ENCODE measurements at places on chromosomes 12 and 14.

DNA sequence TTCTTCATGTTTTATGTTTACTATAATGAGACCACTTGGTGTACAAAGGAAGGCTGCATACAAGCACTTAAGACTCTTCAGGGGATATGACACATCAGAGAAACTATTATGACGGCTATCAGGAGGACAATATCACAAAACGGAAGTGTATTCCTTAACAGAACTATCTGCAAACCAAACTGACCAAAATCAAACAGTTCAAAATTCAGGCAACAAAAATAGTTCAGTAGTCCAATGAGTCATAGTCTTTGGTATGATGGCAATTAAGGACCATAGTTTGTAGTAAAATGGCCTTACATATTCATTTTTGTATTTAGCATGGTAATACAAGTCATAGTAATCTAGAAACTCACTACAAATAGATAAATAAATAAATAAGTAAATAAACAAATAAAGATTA, 1638.7 kb upstream of the SEL1L start:
- DNase-seq = no peak

- no peak for DNase-seq
These were observed 252.3 kb downstream of the NEDD1 start for GRCh38 chr12:97159377-97159776.

DNA sequence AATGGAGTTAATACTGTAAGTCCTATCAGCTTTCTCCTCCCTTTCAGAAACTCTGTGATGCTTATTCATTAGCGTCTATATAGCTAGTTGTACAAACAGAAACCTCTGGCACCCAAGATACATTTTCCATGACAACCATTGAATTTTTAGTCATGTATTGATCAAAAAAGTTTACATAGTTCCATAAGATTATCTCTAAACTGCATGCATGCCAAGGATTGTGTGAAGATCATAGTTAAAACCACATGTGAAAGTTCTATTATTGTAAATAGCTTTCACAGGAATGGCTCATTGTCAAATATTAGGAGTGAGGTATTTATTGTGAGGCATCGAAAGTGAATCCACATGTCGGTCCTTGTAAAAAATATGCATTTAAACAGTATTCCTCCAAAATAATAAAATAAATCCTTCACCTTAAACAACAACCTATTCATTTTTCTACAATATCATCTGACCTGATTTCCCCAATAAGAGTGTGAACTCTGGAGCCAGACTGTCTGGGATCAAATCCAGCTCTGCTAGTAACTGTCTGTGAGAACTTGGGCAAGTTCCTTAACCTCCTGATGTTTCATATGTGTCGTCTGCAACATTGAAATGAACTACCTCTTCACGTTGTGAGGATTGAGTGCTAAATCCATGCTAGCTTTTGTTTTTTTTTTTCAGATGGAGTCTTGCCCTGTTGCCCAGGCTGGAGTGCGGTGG, 10.6 kb upstream of the CDKL1 start:
- DNase-seq = no peak

GRCh38 chr12:109729801-109730200, 16.2 kb downstream of the FAM222A start:
- no peak for DNase-seq

GRCh38 chr14:58830121-58830520, 192.4 kb downstream of the DACT1 start:
- DNase-seq = peak; percentile 39

DNA sequence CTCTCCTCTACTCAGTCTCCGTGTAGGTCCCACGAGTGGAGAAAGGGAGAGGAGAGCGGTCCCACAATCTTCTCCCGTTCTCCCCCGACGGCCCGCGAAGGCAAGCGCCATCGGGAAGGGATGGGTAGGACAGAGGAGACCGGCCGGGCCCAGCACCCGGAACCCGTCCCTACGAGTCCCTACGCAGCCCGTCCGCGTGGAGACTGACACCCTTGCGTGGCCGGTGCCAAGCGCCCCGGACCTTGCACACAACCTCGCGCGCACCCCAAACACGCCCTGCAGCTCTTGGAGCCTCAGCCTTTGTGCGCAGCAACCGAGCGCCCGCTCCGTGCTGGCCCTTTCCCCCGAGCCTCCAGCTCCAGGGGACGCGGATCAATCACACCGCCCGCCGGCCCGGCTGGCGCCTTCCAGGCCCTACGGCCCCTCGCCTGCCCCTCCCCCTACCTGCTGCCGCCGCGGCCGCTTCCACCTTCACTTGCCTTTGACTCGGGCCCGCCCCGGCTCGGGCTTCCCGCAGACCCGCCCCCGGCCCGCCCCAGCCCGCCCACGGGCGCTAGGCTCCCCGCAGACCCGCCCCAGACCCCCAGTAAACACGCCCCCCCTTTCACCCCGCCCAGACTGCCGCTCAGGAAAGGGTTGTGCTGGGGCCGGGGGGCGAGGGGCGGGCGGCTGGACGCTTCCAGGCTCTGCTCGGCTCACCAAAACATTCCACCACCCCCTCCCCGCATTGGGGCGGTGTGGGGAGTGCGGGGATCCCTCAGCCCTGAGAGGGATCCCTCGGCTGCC, at the start of gene NDRG2:
Gene NDRG2 (minus strand): TSS at position 477 of the 786 bp plus-strand sequence. CDS start 1,746 bp downstream, outside the sequence.
- DNase-seq = peak; percentile 89

GRCh38 chr12:25416516-25416915, 136.6 kb downstream of the LMNTD1 start:
- no peak for DNase-seq

DNA sequence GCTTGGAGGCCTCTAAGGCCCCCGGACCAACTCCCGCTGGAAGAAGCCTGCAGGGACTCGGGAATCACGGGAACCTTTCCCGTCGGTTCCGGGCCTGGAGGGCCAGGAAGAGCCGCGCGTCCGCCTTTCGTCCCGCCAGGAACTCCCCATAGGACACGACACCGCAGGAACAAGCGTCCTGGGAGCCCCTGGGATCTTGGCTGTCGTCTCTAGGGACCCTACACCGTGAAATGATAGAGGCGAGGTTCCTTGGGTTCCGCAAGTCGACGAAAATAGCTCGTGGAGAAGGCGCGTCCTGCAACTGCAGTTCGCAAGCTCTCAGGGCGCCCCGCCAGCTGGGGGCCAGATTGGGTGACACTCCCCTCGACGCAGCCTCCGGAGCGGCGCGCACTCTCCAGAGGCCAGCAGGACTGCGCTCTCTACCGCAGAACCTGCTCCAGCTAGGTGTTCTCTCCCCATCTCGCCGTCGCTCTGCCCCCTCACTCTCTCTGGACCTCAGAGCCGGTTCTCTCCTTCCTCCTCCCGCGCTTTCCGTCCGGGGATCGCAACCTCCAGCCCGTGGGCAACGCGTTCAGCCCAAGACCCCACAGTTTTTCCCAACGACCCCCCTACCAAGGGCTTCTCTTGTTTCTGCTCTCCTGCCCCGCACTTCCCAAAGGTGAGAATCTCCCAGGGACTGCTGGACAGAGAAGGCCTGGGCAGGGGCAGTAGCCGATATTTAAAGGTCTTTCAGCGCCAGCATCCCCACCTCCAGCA, 776 bp downstream of the BMP4 start:
- DNase-seq = no peak

DNA sequence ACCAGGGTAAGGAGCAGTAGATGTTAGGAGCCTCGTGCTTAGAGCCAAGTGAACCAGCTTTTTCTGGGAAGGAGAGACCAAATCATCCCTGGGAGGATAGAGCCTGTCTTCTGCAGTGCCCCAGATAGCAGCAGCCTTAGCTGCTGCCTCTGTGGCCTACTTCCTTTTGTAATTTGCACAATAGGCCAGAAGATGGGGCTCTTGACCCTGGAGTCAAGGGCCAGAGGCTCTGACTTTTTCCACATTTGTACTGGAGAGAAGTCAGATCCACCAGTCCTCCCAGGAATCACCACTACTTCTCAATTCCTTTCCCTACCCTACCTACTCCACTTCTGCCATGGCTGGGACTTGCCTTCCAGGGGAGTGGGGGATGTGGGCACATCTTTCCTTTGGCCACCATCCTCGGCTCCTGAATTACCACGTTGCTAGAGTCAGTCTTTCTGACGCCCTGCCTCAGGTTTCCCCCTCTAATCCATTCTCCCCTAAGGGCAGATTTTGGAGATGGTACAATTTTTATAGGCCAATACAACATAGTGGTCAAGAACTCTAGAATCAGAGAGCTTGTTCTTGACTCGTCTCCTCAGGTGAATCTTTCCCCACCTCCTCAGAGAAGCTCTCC, 3.3 kb upstream of the SLC4A8 start:
- DNase-seq = peak; percentile 58

GRCh38 chr12:102167821-102168604, 29.6 kb downstream of the PMCH start:
- DNase-seq = no peak

GRCh38 chr12:111858778-111859177, 16.8 kb downstream of the MAPKAPK5 start:
- no peak for DNase-seq

DNA sequence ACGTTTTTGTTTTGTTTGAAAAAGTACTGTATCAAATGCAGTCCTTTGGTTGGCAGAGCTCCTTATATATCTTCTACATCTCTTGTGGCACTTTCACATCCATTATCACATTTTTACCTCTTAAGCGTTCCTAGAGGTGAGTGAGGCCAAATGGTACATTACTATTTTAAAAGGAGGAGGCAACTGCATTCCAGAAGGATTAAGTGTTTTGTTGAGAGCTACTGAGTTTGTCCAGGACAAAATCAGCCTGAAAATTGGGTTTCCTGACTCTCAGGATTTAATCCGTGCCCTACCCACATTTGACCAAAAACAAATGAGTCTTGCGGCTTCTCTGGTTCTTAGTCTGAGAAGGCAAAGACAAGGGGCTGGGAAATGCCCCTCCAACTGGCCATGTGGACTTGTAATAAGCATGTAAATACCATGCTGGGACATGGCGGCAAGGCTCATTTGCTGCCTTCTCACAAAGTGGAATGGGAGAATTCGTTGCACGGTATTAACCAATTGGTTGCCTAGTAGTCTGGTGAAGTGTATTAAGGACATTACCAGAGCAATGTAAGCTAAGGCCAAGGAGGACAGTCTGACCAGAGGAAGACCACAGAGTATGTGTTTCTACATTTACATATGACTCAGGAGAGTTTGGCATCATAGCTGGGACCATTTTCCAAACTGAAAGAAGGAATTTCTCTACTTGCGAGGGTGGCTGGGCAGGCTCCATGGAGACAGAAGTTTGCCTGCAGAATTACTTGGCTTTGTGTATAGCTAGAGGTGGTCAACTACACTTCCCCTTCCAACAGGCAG, 175.8 kb upstream of the PLXNC1 start:
- no peak for DNase-seq

GRCh38 chr14:95700221-95700976, 13.5 kb downstream of the TCL1A start:
- DNase-seq = no peak

DNA sequence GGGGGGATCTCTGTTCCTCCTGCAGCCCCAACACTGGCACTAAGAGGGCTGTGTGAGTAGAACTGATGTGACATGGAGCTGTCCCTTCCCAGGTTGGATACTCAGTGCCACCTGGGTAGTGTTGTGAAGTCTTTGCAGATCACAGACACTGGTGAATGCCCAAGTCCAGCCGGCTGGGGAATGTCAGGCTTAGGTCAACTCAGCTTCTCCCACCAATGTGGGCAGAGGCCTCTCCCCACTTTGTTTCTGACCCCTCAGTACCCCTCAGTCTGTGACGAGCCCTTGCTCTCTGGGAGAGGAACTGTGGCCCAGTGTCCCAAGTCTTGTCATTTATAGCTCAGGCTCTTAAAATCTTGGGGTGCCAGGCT, 11.3 kb downstream of the SLC25A29 start:
- DNase-seq = no peak

DNA sequence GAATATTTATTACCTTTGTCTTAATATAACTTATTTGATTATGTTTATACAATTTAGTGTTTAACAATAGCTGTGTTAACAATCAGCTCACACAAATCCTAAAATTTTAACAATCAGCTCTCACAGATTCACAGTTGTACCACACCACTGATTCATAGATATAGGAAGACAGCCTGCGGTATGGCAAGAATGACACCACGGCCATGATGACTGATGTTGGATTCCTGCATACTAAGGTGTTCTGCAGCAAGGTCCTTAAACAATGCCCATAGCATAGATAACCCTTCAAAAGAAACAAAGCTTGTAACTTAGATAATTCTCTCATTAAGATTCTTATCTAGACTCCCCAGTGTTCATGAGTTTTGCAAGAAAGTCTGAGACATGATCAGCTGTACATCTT, 3.9 kb upstream of the PYROXD1 start:
- no peak for DNase-seq

- DNase-seq = no peak
These were observed 711.4 kb downstream of the FSCB start for GRCh38 chr14:43795600-43796228.

GRCh38 chr12:41103614-41104013, 84.5 kb upstream of the PDZRN4 start:
- no peak for DNase-seq

DNA sequence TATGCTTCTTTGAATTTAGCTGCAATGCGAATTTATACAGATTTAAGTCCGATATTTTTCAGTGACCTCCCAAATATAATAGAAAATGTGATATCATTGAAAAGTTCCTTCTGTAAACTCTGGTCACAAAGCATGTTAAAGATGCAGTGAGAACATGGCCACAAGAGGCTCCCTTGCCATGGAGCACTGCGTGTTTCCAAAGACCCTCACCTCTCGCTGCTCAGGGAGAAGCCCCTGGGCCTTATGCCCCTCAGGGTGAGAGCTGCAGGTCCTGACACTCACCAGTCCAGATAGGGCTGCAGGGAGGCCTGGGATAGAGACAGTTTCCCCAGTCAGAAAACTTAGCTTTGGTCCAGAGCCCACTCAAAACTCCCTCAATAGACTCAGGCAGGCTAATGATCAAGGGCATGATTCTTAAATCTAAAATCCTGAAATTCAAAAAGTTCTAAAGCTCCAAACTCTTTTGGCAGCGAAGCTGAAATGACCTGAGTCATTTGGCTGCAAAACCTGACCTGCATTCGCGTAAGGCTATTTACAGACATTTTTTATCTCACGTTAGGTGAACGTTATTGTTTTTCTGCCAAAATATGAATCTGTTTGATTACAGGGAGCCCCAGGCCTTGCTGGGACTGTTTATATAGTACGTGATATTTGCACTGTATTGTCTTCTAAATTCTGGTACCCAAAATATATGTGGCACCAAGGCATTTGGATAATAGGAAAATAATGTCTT, 67.8 kb downstream of the CAPZA3 start:
- no peak for DNase-seq

GRCh38 chr12:89861086-89861485, 152.4 kb upstream of the ATP2B1 start:
- no peak for DNase-seq

GRCh38 chr14:29868000-29868399, 59.6 kb downstream of the PRKD1 start:
- DNase-seq = no peak

GRCh38 chr12:4220536-4221257, 52.9 kb upstream of the CCND2 start:
- no peak for DNase-seq

DNA sequence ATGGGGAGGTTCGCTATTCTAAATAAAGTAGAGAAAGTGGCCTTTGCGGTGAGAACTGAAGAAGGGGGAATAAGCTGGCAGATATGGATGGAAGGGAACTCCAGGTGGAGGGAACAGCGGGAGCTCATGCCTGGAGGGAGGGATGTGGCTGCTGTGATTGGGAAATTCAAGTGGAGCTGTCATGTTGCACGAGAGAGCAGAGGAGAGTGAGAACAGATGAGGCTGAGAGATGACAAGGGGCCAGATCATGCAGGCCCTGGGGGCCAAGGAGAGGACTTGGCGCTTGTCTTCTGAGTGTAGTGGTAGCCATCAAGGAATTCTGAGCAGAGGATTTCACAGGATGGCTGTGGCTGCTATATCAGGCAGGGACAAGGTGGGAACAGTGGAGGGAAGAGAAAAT, 35.0 kb downstream of the TGFB3 start:
- no peak for DNase-seq

All from NCI-H2171 (cell line).